ENCODE measurements at places on chromosomes 12 and 14.

DNA sequence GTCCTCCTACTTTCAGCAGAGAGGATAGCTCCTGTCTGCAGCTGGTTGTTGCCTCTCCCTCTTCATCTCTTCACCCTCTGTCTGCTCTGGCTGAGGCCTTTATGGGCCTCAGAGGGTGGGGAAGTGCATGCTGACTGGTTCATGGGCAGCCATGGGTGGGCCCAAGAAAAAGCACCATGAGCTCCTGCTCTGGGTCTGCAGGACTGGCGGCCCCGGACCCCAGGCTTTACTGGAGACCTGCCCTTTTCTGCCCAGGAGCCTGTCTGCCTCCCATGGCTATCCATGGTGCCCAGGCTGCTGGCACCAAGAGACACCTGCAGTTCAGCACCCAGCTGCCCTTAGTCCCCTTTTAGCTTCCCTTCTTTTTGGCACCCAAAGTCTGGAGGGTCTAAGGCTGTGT is 137.1 kb downstream of the PTPRR start:
- no peak for DNase-seq

- no peak for DNase-seq
Measured at GRCh38 chr12:113002155-113002554, 23.8 kb downstream of the OAS2 start.

DNA sequence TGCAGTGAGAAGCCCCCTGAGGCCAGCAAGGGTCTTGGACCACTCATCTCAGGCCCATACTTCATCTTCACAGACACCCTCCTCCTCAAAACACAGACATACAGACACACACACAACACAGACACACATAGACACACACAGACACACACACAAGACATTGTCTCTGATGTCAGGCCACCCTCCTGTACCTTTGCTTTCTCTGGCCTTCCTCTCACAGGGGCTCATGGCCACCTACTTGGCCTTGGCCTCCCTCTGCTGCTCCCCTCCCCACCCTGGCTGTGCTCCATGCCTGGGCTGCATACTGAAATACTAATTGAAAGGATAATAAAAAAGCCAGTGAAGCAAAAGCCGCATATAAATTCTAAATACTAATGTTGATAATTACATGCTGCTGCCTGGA is 1.6 kb upstream of the SYNDIG1L start:
- no peak for DNase-seq

- DNase-seq = no peak
Measured at GRCh38 chr14:100118396-100119011, 40.9 kb downstream of the DEGS2 start.

GRCh38 chr14:104579507-104579906 is at the start of gene C14orf180:
TSS of gene C14orf180 (plus strand) at chr14:104579764. CDS start at chr14:104586431, 6,667 bp downstream.
- no peak for DNase-seq

GRCh38 chr12:57089271-57090245 is 644 bp downstream of the NAB2 start:
- DNase-seq = no peak

DNA sequence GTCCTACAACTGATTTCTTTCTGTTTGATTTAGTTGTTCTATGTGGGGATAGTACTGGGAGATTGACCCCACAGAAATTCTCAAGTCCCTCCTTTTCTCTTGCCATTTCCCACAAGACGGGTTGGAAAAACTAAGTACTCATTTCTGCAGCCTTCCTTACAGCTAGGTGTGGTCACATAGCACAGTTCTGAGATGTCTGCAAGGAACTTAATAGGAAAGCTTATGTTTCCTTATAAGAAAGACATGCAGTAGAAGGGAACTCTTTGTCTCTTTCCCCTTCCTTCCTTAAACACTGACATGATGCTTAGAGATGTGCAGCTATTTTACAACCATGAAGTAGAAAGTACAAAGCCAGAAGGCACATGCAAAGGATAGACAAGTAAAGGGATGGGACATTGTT is 113.7 kb downstream of the PTPRR start:
- no peak for DNase-seq

GRCh38 chr12:15205341-15206010 is 15.7 kb downstream of the RERG start:
- DNase-seq = no peak

- no peak for DNase-seq
Measured at GRCh38 chr14:19974844-19975243, 547 bp upstream of the OR4K15 start.

- no peak for DNase-seq
Measured at GRCh38 chr12:34295366-34296142, 273.3 kb downstream of the ALG10 start.

DNA sequence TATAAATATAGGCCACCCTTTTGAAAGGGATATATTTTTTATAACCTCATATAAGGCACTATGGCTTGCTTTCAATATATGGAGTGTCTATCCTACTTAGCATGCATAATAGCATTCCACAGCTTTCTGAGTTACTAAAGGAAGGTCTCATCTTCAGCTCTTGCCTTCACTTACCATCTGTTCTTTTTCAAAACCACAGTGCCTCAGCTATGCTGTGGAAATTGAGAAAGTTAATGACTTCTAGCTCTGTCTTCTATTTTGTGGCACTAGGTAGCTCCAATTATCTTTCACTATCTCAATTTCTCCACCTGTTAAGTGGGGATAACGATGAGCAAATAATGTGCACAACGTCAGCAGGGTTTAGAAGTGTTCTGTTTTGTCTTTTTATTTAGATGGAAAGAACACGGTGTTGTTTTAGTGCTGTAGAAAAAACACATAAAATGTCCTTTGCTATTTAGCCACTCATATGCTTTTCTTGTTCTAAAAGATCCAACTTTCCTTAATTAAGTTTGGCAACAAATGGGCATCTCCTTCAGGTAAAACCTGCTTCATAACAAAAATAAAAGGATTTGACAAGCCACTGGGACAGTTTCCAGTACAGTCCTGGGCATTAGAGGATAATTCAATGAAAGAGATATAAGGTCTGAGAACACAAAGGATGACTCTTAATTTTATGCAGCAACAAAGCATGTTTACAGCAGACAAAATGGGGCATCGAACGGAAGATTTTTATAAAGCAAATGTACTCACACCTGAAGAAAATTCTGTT is 462.0 kb upstream of the SYT1 start:
- no peak for DNase-seq

GRCh38 chr12:131988054-131988796 is 38.5 kb downstream of the EP400 start:
- DNase-seq = no peak

DNA sequence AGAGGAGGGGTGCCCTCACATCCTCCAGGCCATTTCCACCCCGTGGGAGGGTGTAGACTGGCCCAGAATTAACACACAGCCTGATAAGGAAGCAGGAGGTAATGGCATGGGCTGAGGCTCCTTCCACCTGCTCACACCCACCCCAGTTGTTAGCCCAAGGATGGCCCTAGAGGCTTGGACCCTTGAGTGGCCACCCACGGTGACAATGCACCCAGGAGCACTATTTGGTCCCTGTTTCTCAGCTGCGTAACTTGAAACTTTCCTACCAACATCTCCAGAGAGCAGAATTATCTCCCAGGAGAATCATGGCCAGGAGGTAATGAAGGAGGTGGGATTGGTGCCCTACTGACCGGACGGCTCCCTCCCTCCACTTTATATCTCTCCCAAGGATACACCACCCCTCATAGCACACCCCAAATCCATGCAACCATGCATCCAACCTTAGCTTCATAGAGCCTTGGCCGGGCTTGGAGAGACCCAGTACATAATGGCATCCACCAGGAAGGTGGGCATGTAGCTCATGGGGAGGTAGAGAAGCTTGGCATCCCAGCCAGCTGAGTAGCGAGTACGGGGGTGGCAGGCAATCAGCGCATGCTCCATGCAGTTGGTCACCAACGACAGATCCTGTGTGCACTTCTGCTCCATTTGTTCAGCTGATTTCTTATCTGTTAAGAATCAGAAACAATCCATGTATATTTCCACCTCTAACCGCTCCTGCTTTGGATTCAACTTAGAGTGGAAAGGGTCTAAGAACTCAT is 5.6 kb downstream of the RDH16 start:
- no peak for DNase-seq

DNA sequence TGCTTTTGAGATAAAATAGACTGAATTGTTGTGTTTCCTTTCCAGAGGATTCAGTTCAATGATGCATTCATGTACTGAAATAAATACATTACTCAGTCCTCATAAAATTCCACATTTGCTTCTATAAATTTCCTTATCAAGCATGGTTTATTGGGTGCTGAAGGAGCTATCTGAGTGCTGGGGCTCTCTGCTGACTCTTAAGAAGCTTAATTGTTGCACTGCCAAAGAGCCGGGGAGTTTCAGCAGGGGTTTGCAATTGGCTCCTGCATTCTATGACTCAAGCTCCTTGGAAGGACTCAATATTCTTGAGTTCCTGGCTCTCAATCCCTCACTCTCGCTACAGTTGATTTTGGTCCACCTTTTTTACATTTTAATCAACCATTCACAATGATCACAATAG is 69.8 kb upstream of the PYGL start:
- DNase-seq = no peak

- no peak for DNase-seq
Measured at GRCh38 chr14:24389226-24389848, 9.5 kb upstream of the NYNRIN start.

DNA sequence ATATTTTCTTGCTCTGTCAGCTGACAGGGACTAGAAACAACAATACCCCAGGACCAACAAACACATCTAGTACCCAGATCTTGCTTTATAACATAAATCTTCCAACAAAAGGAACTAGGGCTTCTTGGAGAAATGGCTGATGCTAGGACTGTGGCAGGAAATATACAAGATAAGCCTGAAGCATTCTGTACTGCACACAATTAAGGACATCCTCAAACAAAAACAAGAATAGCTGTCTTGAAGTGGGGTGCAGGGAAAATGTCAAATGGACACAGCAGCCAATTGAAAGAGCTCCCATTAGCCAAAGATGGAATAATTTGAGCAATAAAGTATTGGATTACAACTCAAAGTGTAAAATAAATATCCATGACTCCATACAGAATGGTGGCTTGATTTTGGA is 50.0 kb downstream of the LGMN start:
- no peak for DNase-seq

GRCh38 chr14:99186956-99187690 is 84.9 kb downstream of the BCL11B start:
- no peak for DNase-seq
